Osteocyte (in vitro differentiated cells): ENCODE measurements at places on chromosomes 16 and 17. TPM values are rescaled to one million over a fixed set of nuclear protein-coding genes. Genes with fewer than 3 reads are reported as not detected.
A peak's percentile ranks its signal among the peaks of the same experiment; 100 is the strongest.

The C17orf78 gene
- not detected in 2 replicates for total RNA-seq

The GNGT2 gene
- total RNA-seq: not detected in 2 replicates

The NARF gene
- total RNA-seq: 65.7 and 72.8 TPM in 2 replicates

The RAB37 gene
- not detected in 2 replicates for total RNA-seq

The PYDC1 gene
- total RNA-seq: not detected in 2 replicates

The PPP1R27 gene
- 0.62 TPM in 1 of 2 replicates, not detected in the other for total RNA-seq

The CIAO2B gene
- total RNA-seq: 65.6 and 69.9 TPM in 2 replicates

The MT1G gene
- not detected in 2 replicates for total RNA-seq

The CA7 gene
- not detected in 2 replicates for total RNA-seq

The KRT32 gene
- not detected in 2 replicates for total RNA-seq

The ABCA5 gene
- total RNA-seq: 15.9 and 18.9 TPM in 2 replicates

The NUDT21 gene
- total RNA-seq: 103 and 105 TPM in 2 replicates

The ABI3 gene
- 0.19 TPM in 1 of 2 replicates, not detected in the other for total RNA-seq

The CCL22 gene
- total RNA-seq: not detected in 2 replicates

The EEF2K gene
- 23.8 and 26.8 TPM in 2 replicates for total RNA-seq

The PRAC1 gene
- total RNA-seq: not detected in 2 replicates

The PKD1 gene
- total RNA-seq: 169 and 188 TPM in 2 replicates

The SPNS3 gene
- not detected in 2 replicates for total RNA-seq

GRCh38 chr17:17183744-17184143 lies 22.4 kb downstream of the PLD6 start:
- DNase-seq: no peak

GRCh38 chr17:58161566-58161965 lies 5.2 kb upstream of the OR4D2 start:
- DNase-seq: no peak

DNA sequence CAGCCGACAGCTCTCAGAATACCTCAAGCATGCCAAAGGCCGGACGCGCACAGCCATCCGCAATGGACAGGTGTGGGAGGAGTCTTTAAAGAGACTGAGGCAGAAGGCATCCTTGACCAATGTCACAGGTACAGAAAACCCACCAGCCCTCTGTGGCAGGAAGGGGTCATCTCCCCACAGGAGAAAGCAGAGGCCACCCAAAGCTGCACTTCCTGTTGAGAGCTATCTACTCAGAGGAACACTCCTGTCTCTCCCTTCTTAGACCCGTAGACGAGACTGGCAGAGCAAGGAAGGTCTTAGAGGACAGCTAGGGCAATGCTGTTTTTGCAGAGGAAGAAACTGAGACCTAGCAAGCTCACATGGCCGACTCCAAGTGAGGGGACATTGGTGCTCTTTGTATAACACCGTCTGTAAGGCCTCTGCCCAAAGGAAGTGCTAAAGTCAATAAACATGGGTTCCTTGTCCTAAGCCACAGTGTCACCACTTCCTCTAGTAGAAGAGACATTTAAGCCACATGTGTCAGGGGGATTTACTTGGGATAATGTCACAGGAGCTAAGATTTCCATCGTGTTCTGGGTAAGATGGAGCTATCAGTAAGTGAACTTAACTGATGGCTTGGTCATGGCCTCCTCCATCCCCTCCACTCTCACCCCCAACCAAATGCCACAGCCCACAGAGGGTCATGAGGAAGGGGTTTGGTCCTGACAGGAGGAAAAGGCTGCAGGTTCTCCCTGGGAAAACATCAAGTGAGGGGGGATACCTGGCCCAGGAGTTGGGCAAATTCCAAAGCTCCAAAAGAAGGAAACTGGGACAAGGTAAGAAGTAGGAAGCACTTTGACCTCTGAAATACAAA lies 9.4 kb downstream of the LPO start:
- DNase-seq: peak; percentile 73

GRCh38 chr17:16384557-16384956 lies 3.7 kb downstream of the UBB start:
- DNase-seq: no peak

DNA sequence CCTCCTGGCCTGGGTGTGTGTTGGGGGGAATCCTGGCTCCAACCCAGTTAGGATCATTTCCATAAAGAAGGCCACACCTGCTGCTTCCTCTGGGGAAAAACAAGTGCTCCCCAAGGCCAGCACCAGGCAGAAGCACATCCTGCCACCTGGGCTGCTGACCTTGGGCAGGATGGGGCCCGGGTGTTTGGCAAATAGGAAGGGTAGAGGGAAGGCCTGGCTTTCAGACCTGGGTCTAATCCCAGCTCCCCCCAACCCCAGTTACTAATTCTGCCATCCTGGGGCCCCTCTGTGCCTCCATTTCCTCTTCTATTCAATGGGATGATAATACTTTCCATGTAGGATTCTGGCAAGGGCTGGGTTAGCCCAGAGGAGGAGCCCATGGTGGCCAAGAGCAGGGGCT lies 3.0 kb upstream of the NLRC5 start:
- DNase-seq: no peak

- no peak for DNase-seq
Observed at GRCh38 chr16:78034530-78034929, 12.2 kb downstream of the CLEC3A start.

GRCh38 chr17:17749025-17749772 lies 67.9 kb downstream of the RAI1 start:
- DNase-seq: no peak

- peak; percentile 73 for DNase-seq
Observed at GRCh38 chr16:27431773-27432532, 30.0 kb downstream of the IL21R start.

- no peak for DNase-seq
Observed at GRCh38 chr16:3458278-3458851, 14.9 kb downstream of the NAA60 start.

DNA sequence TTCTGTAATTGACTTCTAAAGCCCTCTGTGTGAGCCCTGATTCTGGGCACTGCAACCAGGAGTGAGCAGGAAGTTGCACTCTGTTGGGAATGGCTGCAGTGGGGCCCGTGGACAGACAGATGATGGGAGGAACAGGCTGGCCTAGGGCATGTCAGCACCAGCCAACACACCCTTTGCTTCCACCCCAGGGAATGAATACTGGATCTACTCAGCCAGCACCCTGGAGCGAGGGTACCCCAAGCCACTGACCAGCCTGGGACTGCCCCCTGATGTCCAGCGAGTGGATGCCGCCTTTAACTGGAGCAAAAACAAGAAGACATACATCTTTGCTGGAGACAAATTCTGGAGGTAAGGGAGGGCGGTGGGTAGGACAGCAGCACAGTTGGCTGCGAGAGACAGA lies 10.8 kb upstream of the LPCAT2 start:
- DNase-seq: peak; percentile 79

- no peak for DNase-seq
Observed at GRCh38 chr16:50996166-50996829, 154.8 kb downstream of the SALL1 start.

DNA sequence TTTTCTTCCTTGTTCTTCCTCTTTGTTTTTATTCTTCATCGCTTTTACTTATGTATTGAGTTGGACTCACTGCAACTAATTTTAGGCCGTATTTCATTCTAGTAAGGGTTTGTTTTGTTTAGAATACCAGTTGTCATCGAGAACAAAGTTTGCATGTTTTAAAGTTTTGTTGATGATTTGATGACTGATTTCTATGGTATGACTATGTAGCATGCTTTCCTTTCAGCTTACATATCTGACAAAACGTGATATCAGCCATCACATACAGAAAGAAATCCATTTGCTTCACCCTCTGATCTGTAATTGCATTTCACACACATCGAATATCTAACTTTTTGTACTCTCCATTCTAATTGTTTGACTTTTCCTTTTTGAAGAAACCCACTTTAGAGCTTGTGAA lies 4.0 kb downstream of the PRKCA start:
- DNase-seq: no peak

GRCh38 chr16:69894676-69895075 lies 56.5 kb upstream of the CLEC18A start:
- no peak for DNase-seq

- DNase-seq: no peak
Observed at GRCh38 chr17:34406226-34406625, 43.2 kb upstream of the CCL1 start.

DNA sequence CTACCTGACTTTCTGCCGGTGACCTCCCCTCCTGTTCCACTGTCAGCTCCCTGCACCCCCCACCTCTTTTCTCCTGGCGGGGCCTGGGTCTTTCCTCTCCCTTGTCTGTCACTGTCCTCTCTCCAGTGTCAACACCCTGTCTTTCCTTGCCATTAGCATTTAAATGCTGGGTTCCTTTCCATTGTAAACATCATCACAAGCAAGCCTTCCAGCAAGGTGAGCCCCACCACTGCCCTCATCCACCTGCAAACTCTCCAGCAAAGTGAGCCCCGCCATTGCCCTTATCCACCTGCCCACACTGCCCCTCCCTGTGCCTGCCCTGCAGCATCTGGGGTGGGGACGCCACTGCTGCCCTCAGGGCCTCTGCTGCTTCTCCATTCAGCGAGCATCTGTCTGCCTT lies 195.0 kb downstream of the ENGASE start:
- DNase-seq: no peak

DNA sequence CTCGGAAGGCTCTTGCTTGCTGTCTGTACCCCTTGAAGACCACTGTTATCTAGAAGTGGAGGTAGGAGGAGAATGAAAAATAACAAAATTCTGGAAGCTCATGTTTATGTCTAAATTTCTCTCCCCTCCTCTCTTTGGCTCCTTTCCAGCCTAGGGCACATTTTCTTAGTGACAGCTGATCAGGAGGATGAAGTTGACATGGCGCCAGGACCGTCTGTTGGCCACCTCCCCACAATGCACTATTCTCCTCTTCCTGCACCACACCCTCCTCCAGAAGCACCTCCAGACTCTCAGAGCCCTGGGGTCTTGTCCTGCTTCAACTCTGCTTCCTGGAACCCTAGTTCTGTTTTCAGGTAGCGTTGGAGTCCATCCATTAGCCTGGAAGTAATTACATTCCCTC lies 25.5 kb upstream of the SSTR2 start:
- DNase-seq: no peak

GRCh38 chr16:8530752-8531384 lies 59.4 kb downstream of the TMEM114 start:
- no peak for DNase-seq

GRCh38 chr17:64084940-64085649 lies 44.8 kb downstream of the ERN1 start:
- DNase-seq: no peak

DNA sequence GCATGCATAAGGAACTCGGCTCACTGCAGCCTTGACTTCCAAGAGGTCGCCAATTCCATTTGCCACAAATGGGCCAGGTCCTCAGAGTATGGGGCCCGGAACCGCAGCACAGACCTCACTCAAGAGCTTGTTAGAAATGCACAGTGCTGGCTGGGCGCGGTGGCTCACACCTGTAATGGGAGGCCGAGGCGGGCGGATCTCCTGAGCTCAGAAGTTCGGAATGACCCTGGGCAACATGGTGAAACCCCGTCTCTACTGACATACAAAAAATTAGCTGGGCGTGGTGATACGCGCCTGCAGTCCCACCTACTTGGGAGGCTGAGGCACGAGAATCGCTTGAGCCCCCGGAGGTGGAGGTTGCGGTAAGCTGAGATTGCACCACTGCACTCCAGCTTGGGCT lies 19.6 kb upstream of the N4BP1 start:
- peak; percentile 56 for DNase-seq

- no peak for DNase-seq
Observed at GRCh38 chr17:43832976-43833829, at the start of gene MPP3. Gene MPP3, minus strand, starts transcription at chr17:43833146. Its CDS starts 1,240 bp downstream, at chr17:43831906.

- no peak for DNase-seq
Observed at GRCh38 chr17:4542003-4542725, 13.0 kb downstream of the MYBBP1A start.

DNA sequence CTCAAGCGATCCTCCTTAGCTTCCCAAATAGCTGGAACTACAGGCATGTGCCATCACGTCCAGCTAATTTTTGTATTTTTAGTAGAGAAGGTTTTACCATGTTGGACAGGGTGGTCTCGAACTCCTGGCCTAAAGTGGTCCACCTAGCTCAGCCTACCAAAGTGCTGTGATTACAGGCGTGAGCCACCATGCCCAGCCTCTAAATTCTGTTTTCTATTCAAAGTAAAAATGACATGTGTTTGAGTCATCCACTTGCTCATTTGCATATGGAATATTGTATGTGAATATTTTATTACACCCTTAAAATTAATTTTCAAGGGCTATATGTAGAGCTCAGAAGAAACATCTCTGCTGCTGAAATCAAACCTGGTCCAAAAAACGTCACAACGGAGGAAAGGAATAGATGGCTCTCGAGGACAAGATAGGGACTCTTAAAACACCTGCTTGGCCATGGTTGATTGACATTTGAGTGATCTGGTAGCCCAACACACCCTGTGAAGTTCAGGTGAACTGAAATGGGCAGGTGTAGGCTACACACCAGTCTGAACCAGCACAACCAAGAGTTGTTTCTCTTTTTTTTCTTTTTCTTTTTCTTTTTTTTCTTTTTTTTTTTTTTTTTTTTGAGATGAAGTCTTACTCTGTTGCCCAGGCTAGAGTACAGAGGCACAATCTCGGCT lies 51.1 kb downstream of the SF3B3 start:
- no peak for DNase-seq

DNA sequence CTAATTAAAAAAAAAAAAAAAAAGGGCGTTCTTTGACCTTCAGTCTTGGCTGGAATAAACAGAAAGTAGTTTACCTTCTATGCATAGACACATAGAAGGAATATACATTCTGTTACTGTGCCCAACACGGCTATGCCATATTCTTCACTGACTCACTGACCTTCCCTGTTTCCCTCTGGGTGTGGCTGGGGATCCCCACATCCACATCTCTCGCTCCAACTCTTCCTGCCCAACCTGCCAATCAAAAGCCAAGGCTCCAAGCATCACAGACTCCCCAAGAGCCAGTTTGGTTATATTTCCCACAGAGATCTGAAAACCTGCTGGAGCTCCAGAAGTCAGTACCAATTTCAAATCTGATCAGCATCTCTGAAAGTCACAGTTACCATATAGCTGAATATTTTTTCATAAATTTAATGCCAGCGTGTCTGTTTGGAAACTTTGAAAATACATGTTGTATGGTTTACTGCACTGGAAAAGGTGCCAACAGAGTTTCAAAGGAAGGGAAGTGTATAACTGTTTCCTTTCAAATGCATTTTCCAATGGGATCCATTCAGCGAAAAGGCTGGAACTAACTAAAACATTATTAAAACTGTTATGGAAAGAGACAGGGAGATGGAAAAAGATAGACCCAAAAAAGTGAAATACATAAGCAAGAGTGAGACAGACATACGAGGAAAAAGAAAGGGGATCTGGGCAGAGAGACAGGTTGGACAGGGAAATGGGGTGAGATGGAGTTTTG lies 91.8 kb downstream of the SMG6 start:
- DNase-seq: no peak

- no peak for DNase-seq
Observed at GRCh38 chr16:28087675-28088300, 24.3 kb upstream of the GSG1L start.

GRCh38 chr17:32763855-32764439 lies 113.0 kb downstream of the MYO1D start:
- DNase-seq: no peak

- no peak for DNase-seq
Observed at GRCh38 chr17:78946631-78947030, 21.4 kb upstream of the TIMP2 start.

DNA sequence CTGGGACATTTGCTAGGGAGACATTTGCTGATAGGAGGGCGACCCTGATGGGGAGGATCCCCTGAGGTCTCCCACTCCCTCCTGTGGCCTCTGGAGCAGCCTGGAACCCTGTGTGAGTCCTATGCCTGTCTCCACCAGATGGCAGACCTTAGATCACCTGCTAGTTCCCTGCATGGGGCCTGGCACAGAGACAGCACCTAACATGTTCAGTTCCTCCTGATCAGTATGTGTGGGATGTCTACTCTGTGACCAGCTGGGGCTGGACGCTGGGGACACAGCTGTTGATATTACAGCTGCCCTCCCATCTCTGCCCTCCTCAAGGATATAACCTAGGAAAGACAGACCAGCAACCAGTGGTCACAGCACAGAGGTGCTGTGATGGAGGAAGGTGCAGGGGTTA lies 1.1 kb upstream of the ADCY7 start:
- no peak for DNase-seq
